ENCODE measurements at places on chromosomes 12 and 14.

- no peak for DNase-seq
Observed at GRCh38 chr14:90330203-90331196, 1.2 kb downstream of the NRDE2 start.

GRCh38 chr12:76153616-76154015 is 69.1 kb upstream of the NAP1L1 start:
- DNase-seq, result no peak

- DNase-seq, result no peak
Observed at GRCh38 chr14:55071870-55072640, 20.6 kb downstream of the MAPK1IP1L start.

DNA sequence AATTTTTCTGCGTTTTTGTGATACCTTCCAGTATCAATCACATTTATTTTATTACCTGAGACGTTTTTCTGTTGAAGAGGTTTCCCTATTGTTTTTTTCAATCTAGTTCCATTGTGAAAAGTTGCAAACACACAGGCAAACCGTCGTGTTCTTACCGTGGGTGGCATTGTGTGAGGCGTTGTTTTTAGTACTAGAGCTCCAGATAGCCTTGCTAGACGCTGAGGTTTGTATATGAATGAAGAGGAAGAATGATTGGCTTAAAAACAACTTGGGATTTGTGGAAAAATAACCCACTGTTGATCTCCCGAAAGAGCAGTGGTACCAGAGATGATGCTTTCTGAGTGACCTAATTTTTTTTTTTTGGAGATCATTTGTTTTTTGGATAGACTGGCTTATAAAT is 1.0 kb downstream of the SOCS4 start:
- DNase-seq, result no peak

DNA sequence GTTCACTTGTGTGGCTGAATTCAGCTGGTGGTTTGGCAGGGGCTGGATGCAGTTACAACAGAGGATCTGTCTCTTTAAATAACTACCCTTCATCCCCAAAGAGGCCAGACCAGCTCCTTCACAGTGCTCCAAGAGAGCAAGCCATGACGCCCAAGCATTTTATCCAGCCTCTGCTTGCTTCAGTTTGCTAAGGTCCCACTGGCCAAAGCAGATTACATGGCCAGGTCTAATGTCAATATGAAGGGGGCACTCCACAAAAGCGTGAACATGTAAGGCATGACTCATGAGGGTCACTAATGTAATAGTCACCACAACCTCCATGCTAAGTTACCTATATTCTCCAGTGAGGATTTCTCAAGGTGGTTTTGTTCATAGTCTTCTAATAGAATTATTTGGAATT is 62.9 kb downstream of the MARK3 start:
- DNase-seq, result no peak

- DNase-seq, result peak; percentile 75
Observed at GRCh38 chr12:123043536-123044001, 63.1 kb downstream of the ARL6IP4 start.

GRCh38 chr12:42641221-42641885 is 51.8 kb upstream of the PRICKLE1 start:
- no peak for DNase-seq

DNA sequence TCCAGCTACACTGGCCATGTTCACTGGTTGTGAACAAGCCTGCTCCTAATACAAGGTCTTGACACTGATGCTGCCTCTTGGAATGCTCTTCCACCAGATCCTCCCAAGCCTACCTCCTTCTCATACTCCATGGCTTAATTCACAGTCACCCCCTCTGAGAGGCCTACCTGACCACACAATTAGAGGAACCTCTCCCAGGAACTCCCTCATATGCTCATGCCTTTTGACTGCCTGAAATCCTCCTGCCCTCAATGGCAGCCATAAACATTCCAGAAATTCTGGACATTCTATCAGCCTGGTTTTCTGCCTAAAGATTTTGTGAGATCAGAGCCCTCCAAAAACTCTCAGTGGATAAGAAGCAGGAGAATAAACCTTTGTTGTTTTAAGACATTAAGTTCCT is 340.2 kb downstream of the C12orf75 start:
- DNase-seq, result no peak

GRCh38 chr12:122190842-122191668 is 8.1 kb downstream of the LRRC43 start:
- peak; percentile 82 for DNase-seq

DNA sequence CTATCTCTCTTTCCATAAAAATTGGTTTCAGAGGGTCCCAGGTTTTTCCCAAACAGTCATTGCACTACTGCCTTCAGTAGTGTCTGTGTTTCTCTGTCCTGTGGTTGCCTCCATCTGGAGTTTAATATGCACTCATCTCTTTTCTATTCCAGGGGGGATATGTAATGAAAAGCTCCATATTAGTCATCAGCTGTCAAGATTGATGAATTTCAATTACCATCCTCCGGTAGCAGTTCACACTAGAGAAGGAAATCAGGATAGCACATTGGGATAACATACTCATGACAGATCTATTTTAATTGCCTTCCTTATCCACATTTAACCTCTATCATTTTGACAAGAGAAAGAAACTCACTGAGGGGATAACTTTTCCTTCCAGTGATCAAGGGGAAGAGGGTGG is 589.0 kb upstream of the SEL1L start:
- DNase-seq, result no peak

DNA sequence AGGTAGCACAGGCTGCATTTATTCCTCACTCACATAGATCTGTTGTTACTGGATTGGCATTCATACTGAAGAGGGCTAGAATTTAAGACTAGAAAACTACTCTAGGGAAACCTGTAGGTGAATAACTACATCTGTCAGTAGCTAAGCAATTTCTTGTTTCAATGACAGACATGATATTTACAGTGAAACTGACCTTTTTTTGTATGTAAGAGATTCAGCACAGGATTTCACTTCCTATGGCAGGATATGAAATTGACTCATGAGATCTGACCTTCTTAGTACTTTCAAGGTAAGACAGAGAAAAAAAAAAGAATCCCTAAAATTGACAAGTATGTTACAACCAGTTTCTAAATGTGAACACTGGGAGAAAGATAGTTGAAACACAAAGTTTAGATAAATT is 189.8 kb upstream of the SLC16A7 start:
- no peak for DNase-seq

- no peak for DNase-seq
Observed at GRCh38 chr12:121427556-121428050, 27.7 kb downstream of the RNF34 start.

DNA sequence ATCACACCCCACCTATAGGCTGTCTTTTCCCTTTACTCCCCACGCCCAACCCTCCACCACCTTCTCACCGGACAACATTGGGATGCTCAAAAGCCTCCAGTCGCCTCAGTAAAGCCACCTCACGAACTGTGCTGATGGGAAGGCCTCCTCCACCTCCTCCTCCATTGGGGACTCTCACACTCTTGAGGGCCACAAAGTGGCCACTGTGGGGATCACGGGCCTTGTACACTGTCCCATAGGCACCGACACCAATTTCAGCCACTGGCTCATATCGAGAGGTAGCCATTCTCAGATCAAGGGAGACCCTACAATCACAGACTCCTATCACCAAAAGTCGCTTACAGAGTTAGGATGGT is 700 bp downstream of the CDK4 start:
- no peak for DNase-seq

DNA sequence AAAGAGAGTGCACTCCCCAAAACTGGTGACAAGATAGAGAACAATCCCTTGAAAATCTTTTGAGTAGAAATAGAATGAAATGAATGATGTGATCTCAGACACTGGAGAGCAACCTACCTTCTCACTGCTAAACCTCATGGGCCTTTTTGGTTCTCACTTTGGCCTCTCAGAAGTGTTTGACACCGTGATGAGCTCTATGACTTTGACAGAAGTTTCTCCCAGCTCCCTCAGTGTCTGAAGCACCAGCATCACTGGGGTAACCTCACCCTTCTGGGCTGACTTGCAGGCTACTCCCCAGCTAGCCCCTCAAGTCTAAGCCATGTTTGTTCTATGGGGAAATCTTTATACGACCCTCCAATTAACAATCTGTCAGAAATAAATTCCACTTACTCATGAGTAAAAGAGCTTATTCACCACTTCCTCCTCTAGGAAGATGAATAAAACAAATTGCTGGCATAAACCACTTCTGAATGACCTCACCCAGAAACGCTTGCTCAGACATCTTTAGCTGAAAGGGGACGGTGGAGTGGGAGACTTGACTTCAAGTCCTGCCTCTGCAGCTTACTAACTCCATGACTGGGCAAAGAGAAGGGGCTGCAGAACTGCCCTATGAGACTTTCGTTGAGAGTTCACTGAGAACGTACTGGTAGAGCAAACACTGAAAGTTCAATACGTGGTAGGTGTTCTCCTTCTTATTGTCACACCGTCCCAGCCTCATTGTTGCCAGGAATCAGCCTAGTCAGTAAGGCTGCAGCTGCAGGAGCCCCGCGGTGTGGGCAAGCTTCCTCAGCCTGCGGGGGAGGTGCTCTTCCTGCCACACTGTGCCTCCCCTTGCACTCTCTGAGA is 46.5 kb downstream of the ST8SIA1 start:
- no peak for DNase-seq

DNA sequence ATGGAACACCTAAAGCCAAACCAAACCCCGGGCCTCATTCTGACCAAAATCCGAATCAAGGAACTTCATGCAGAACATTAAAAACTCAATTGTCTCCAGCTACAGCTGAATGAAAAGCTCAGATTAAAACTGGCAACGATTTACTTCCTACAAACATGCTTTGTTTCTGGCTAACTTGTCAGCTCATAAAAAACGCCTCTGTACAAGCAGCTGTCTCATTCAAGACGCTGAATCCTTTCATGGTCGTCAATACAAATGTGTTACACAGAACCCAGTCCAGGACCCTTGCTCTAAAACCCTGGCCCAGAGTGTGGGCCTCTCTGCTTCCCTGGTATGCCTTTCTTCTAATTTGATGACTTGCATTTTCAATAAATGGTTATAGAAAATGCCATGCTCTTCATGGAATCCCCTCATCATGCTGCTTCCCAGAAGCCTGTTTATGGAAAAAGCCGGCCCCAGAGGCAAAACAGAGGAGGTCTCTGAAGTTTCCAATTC is 183.1 kb downstream of the PHLDA1 start:
- no peak for DNase-seq

DNA sequence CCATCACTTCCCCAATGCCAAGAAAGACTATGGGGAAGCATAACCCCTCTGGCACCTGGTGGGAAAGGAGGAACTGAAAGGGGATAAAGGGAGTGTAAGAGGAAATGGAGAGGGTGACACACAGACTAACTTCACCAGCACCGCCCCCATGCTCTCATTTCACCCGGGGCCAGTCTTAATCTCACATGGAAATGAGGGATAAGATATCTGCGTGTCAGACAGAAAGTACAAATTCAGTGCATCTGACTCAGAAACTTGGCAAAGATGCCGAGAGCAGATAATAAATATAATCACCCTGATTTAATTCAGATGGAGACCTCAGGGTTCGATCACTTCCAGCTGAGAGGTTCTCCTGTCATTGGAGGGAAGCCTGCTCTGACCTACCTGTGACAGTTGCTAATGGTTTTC is 191.6 kb downstream of the DUSP6 start:
- no peak for DNase-seq

- no peak for DNase-seq
Observed at GRCh38 chr14:84465880-84466279, 1064.1 kb upstream of the FLRT2 start.

DNA sequence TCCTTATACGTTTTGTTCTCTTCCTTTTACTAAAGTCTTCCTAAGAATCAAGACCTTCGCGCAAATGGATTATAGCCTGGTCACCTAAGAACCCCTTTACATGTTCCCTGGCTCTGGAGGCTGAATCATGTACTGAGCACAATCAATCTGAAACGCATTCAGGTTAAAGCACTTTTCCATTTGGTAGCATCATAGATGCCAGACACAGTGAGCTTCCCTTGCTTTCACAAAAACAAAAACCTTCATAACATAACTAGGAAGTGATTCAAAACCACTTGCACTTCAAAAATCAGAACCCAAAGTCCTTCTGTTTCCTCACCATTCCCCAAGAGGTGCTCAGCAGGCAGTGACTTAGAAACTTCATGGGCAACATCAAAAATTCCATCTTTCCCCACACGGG is 105.4 kb downstream of the CRACR2A start:
- no peak for DNase-seq

DNA sequence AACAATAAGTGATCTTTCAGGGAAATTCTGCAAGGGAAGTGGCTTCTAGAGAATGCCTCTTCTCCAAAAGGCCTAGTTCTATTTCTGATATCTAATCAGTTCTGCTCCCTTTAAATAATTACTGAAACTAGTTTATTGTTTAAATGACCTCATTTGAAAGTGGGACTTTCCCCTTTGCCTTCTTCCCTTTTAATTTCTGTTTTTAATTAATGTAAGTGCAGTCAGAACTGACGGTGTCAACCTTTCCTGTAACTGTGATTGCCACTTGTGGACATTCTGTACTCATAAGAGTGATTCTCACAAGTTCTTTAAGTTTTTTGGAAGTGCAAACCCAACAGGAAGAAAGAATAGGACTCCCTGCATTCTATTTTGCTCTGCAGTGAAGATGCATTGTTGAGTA is 265.3 kb upstream of the PLEKHG7 start:
- no peak for DNase-seq

- DNase-seq, result no peak
Observed at GRCh38 chr14:37401093-37401492, 194.0 kb downstream of the FOXA1 start.

GRCh38 chr14:101120641-101121507 is 217.4 kb upstream of the RTL1 start:
- no peak for DNase-seq

- no peak for DNase-seq
Observed at GRCh38 chr12:124884587-124885438, 21.1 kb upstream of the SCARB1 start.

GRCh38 chr12:57247041-57247440 is 3.9 kb downstream of the STAC3 start:
- no peak for DNase-seq

DNA sequence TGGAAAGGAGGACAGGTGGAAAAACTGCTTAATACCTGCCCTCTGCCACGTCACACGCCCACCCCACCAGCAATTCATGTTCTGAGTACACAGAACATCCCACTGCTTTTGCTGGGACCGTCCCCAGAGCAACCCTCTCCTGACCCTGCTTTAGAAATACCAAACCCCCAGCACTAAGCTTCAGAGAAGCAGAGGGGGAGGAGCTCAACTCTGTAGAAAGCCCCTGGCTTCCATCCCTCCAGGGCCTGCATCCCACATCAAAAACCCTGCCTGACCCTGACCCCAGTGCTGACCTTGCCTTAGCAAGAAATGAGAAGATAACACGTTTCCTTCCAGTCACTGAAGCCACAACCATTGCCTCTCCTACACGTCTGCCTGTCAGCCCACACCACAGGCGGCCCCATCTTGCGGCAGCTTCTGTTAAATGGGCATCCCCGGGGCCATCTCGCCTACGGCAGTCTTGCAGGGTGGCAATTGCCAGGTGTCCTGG is 19.7 kb downstream of the VDR start:
- DNase-seq, result no peak

- DNase-seq, result no peak
Observed at GRCh38 chr14:63475761-63476160, 67.4 kb downstream of the PPP2R5E start.

GRCh38 chr12:48021485-48022179 is 17.4 kb upstream of the COL2A1 start:
- no peak for DNase-seq

- DNase-seq, result no peak
Observed at GRCh38 chr12:82057770-82058169, 298.6 kb upstream of the PPFIA2 start.

All from endothelial cell (in vitro differentiated cells).